ENCODE measurements at places on chromosomes 13 and 19.

DNA sequence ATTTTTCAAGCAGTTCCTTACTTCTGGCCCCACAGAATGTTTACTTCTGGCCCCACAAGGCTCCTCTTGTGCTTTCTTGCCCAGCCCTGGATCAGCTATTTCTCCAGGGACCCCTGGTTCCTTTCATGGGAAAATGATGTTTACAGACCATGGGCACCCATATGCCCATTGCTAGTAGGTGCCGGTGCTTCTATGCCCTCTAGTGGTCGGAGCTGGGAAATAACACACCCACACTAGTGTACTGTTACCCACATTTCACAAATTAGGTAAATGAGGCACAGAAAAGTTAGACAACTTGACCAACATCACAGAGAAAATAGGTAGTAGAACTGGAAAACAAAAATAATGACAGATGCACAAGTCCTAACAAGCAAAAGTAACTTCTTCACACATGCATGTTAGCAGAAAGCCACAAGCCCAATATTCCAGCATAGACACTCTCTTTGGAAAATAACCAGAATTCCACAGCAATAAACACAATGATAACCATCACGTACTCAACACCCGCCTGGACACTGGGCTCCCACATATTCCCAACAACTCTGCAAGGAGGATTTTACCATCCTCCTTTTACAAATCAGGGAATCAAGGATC lies 1.3 kb upstream of the CEACAM6 start:
- DNase-seq, result peak; percentile 70

DNA sequence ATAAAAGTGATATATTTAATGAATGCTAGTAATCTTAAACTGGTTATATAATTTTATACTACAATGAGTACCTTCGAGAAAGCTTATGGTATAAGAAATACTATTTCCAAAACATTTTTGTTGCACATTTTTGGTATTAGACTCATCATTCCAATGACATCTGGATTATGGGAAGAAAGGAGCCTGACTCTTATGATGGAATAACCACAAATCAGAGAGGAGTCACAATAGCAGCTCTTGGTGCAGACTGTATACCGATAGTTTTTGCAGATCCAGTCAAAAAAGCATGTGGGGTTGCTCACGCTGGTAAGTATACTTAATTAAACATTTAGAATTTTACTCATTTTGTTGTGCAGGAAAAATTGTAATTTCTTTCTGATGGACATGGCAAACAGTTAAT lies 3.9 kb downstream of the LACC1 start:
- DNase-seq, result no peak

DNA sequence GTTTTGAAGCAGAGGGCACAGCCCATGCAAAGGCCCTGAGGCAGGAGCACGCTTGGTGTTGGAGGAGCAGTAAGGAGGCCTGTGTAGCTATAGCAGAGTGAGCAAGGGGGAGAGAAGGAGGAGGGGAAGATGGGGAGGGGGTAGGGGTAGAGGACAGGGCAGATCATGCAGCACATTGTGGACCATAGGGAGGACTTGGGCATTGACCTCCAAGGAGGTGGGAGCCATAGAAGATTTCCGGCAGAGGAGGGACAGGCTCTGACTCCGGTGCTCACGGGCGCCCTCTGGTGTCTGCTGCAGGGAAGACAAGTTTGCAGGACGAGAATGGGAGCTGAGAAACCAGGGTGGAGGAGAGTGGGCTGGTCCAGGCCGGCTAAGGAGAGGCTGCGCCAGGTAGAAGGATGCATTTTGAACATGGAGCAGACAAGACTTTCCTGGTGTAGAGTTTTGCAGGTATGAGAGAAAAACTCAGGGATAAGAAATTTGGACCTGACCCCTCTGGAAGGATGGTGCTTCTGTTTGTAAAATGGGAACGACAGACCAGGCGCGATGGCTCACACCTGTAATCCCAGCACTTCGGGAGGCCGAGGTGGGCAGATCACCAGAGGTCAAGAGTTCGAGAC lies 13.7 kb upstream of the CREB3L3 start:
- peak; percentile 89 for DNase-seq

DNA sequence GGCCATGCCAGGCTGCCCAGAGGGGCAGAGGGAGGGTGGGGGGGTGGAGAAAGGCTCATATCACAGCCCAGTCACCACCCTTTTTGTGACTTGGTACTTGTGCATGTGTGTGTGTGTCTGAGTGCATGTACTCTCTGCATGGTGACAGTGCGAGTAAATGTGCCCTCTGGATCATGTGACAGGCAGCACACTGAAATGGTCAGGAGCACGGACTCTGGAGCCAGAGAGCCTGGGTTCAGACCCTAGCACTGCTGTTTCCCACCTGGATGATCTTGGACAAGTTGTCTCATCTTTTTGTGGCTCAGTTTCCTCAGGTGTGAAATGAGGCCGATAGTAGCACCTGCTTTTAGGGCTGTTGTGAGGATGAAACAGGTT lies 2.0 kb downstream of the CIC start:
- DNase-seq, result no peak

GRCh38 chr13:36344886-36345437 lies 1.2 kb downstream of the SPART start:
- no peak for DNase-seq

DNA sequence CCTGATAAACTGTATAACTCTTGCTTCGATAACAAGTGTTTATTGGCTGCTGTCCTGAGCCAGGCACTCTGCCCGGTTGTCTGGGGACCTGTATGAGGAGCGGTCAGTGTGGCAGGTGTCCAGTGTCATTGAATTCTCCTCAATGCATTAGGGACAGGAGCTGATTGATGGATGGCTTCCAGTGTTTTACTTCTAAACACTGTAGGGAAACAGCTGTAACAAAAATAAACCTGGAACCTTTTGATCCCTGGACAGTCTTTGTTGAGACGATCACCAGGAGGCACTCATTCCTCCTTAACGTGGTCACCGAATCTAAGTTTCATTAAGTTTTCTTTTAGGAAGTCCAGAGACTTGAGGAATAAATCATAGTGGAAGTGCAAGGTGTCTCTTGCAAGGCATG lies 17.9 kb downstream of the UBAC2 start:
- no peak for DNase-seq

- DNase-seq, result no peak
These were observed 176.3 kb downstream of the ABCC4 start for GRCh38 chr13:95124959-95125358.

- DNase-seq, result no peak
These were observed 11.0 kb downstream of the STK24 start for GRCh38 chr13:98565726-98566565.

DNA sequence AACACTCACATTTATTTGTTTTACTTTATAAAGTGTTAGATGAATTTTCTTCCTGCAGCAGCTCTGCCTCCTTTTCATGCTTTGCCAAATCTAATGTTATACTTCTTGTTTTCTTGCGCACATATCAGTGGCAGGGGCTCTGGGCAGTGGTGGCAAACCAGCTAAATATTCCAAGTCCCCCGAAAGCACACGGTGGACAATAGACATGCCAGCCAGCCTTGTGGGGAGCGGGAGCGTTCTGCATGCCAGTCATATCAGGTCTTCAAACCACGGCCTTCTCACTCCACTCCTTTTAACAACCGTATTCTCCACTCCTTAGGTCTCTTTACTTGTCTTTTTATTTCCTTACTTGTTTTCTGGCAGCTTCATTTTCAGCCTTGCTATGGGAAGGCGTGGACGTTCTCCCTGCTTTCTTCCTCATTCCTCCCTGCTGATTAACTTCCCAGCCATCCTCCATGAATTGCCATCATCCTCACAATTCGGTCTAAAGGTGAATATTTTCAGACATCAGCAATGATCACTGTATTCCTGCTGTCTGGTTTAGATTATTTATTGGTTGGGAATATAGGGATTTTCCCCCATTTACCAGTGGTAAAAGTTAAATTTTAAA lies 77.1 kb upstream of the WASF3 start:
- no peak for DNase-seq

DNA sequence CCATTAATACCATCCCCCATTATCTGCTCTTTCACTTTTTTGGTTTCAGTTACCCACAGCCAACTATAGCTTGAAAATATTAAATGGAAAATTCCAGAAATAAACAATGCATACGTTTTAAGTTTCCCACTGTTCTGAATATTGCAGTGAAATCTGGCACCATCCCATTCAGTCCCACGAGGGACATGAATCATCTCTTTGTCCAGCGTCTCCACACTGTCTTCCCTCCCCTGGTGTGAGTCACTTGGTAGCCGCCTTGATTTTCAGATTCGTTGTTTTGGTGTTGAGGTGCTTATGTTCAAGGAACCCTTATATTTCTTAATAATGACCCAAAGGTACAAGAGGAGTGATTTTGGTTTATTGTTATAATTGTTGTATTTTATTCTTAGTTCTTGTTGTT lies 246.1 kb downstream of the DCT start:
- no peak for DNase-seq

DNA sequence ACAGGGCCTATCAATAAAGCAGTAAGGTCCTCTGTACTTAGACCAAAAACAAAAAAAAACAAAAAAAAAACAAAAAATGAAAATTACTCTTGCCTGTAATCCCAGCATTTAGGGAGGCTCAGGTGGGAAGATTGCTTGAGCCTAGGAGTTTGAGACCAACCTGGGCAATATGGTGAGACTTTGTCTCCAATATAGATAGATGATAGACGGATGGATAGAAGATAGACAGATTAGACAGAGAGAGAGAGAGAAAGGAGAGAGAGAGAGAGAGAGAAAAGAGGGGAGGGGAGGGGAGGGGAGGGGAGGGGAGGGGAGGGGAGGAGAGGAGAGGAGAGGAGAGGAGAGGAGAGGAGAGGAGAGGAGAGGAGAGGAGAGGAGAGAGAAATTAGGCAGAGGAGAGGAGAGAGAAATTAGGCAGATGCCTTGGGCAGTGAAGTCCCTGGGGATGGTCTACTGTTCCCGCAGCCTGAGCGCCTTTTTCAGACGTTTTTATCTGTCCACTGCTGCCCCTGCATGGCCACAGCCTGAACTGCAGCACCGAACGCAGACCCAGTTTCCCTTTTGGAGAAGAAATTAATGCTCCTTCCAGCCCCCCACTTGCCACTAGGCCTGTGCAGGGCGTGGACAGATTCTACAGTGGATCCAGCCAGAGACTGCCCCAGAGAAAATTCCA lies 9.8 kb upstream of the ZNF627 start:
- DNase-seq, result peak; percentile 69

DNA sequence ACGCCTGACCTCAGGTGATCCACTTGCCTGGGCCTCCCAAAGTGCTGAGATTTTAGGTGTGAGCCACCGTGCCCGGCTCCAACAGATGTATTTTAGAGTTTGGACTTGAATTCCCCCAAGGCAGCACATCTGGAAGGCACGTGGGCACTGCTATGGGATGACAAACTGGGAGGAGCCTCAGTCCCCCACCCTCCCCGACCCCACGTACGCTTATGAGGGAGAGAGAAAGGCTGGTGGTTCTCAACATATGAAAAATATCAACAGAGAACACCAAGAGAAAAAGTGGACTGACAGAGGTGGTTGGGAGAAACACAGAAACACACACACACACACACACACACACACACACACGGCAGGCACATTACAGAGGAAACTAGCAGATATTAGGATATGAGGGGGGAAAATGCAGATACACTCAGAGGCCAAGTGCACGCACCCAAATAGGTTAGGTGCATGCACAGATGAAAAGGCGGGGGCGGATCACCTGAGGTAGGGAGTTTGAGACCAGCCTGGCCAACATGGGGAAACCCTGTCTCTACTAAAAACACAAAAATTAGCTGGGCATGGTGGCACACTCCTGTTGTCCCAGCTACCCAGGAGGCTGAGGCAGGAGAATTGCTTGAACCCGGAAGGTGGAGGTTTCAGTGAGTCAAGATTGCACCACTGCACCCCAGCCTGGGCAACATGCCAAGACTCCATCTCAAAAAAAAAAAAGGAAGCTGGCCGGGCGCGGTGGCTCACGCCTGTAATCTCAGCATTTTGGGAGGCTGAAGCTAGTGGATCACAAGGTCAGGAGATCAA lies 3.2 kb downstream of the STX10 start:
- DNase-seq, result no peak

GRCh38 chr19:51090471-51090870 lies 7.8 kb upstream of the KLK14 start:
- DNase-seq, result no peak

DNA sequence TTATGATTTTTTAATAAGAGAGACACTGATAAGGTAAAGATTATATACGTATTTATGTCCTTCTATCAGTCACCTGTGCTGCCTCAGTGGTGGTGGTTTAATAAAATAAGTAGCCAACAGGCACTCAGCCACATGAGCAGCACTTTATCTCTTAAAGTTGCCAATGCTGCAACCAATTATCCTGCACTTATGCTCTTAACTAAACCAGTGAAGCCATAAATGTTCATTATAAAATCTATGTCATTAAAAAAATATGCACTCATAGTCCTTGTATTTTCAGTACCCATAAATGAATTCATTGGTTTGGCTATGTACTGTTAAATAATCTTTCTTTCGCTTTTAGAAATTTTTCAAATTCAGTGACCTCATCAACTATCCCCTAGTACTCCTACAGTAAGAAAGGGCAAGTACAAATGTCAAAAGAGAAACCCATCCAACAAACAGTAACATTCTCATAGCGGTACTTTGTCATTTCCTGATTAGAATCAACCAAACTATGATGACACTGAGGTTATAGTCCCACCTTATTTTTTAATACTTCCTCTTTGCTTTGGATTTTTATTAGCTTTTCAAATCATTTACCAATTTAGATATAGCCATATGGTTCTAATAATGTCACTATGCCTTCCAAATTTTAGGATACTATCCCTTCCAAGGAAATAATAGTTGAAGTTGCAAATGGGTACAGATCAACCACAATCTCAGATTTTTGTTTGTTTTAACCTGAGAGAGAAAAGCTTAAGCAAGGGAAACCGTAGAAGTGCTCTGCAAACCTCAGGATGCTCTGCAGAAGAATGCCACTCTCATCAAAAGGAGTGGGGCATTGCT lies 190.9 kb downstream of the KLF12 start:
- no peak for DNase-seq

GRCh38 chr13:19185086-19185864 lies 3.7 kb upstream of the TUBA3C start:
- no peak for DNase-seq

DNA sequence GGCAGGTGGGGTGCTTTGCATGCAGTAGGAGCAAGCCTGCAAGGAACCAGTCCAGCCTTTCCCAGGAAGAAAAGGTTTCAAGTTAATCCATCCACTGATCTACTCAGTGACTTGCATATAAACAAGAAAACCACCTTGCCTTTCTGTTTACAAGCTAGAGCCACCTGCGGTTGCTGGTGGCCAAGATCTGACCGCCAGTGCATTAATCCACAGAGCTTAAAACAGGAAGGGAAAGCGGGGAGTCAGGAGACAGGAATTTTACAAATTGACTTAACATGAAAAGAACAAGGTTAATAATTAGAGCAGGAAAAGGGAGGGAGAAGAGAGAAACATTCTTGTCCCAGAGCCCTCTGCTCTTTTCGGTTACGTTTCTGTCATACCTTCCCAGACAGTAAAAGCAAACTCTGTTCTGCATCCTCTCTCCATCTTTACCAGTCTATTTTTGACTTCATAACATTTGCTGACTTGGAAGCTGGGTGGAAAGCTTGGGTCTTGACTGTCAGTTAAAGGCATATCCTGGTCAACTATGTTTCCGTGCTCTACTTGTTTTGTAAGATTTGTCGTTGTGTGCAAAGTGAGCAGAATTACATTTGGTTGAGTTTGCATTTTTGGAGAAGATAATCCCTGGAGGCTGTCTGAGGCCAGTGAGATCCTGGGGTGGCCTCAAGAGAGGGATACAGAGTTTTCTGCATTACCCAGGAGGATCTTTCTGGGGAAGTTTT lies 760.6 kb downstream of the EFNB2 start:
- no peak for DNase-seq
